ENCODE measurements at places on chromosomes 6 and 20.

GRCh38 chr20:47088335-47088734 is 193.7 kb downstream of the EYA2 start:
- DNase-seq = no peak

- no peak for DNase-seq
Measured at GRCh38 chr20:38330638-38331037, 15.6 kb upstream of the LBP start.

DNA sequence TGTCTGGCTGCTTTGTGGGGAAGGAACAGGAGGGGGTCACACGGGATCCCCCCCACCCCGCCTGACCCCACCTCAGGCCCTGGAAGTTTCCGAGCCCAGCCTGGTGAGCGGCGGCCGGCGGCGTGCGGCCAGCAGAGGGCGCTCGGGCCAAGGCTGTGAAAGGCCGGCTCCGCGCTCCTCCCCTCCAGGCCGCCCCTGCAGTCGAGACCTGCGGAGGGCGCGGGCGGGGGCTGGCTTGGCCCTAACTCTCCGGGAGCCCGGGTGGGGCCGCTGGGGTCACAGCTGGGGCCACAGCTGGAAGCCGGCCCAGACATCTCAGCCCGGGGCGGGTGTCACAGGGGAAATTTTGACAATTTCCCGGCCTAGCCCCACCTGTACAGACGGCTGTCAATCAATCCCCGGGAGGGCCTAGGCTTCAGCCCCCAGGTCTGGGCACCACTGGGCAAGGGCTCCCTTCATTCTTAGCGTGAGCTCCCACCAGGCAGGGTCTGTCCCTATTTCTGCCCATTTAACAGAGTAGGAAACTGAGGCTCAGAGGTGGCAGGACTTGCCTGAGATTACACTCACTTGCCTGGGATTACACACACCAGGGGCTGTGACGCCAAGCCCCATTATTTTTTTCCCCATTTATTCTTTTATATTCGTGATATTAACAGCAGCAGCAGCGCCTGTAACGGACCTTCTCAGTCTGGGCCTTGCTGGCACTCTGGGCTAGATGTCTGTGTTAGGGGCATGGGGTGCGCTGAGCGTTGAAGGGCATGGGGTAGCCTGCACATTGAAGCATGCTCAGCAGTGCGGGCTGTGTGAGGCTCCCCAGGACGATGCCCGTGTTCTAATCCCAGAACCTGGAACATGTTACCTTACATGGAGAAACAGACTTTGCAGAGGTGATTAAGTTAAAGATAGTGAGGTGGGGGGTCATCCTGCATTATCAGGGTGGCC is 23.0 kb downstream of the ZBP1 start:
- peak; percentile 30 for DNase-seq

DNA sequence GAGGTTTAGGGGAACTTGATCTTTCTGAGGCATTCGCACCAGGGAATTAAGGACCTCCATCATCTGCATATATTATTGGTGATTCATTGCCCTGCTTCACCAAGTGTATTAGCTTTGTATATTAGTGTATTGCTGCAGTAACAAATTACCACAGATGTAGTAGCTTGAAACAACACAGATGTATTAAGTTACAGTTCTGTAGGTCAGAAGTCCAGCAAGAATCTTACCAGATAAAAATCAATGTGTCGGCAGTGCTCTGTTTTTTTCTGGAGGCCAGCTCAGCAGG is 65.8 kb downstream of the HMGN3 start:
- DNase-seq = no peak

GRCh38 chr6:157954150-157955117 is 27.2 kb upstream of the SYNJ2 start:
- no peak for DNase-seq

- DNase-seq = no peak
Measured at GRCh38 chr20:4326195-4327065, 311.1 kb upstream of the RNF24 start.

GRCh38 chr6:160337301-160337700 is 10.9 kb upstream of the SLC22A3 start:
- DNase-seq = no peak

DNA sequence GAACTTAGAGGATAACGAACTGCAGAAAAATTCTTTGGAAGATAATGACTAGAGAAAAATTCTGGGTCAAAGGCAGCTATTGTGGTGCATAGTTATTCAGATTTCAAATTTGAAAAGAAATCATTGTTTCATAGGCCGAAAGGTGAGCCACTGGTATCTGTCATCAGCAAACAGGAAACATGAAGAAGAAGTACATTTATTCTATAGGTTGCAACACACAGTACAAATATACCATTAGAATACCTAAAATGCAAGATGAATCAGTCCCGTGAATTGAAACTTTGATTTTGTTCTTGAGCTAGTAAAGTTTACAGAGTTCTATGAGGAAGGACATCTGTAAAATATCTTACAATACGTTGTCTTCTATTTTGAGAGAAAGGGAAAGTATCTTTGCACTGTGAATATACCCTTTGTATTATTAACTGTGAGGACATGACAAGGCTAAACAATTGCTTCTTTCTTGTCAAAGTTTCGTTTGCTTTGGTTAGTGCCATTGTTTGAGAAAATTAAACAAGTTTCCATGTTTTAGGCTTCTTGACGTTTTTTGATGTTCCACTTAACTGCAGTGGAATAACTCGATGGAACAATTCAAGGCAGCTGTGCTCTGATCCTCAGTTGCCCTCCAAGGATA is 84.7 kb downstream of the HDGFL1 start:
- no peak for DNase-seq

- no peak for DNase-seq
Measured at GRCh38 chr6:147447835-147448611, 60.5 kb upstream of the SAMD5 start.

DNA sequence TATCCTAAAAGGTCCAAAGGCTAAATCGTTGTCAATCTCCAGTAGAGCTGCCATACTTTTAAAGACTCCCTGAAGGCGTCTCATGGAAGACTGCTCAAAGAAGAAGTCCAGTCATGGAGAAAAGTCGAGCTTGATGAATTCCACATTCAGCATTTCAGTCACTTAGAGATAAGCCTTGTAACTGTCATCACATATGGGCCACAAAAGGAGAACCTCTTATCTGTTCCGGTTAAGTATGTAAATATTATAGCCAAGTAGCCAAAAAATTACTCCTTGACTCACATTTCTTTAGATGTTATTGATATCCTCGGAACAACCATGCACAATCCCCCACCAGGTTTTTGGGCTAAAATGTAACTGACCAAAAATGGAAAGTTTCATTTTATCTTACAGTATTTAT is 9.8 kb upstream of the CNKSR3 start:
- no peak for DNase-seq

DNA sequence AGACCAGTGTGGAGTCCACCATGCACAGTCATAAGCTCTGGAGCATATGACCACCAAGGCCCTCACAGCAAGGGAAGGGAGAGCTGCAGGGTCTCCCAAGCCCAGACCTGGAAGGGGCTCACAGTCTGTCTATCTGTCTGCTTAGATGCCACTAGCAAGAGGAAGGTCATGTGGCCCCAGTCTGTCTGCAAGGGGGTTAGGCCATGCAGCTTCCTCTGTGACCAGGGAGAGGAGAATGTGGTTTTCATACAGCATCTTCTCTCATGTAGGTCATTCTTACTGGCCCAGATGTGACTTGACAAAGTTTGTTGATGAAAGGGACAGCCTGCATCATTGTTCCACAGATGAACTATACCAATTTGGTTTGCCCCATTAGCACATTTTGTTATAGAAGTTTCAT is 260.8 kb downstream of the FARS2 start:
- DNase-seq = no peak

GRCh38 chr6:77561768-77562314 is 91.0 kb upstream of the MEI4 start:
- DNase-seq = no peak

DNA sequence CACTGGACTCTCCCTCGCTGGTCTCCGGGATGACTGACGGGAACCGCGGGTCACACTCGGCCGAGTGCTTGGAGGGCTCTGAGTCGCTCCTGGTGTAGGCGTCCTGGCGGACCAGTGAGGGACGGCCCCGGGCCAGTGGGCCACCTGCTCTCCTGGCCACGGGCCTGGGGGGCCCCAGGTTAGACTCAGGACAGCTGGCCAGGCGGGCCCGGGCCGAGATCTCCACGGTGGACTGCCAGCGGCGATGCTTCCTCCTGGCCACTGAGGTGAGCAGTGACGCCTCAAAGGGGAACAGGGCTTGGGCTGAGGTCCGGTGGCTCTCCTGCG is 11.9 kb downstream of the DACT2 start:
- no peak for DNase-seq

- no peak for DNase-seq
Measured at GRCh38 chr20:56592211-56592610, 36.9 kb upstream of the TFAP2C start.

DNA sequence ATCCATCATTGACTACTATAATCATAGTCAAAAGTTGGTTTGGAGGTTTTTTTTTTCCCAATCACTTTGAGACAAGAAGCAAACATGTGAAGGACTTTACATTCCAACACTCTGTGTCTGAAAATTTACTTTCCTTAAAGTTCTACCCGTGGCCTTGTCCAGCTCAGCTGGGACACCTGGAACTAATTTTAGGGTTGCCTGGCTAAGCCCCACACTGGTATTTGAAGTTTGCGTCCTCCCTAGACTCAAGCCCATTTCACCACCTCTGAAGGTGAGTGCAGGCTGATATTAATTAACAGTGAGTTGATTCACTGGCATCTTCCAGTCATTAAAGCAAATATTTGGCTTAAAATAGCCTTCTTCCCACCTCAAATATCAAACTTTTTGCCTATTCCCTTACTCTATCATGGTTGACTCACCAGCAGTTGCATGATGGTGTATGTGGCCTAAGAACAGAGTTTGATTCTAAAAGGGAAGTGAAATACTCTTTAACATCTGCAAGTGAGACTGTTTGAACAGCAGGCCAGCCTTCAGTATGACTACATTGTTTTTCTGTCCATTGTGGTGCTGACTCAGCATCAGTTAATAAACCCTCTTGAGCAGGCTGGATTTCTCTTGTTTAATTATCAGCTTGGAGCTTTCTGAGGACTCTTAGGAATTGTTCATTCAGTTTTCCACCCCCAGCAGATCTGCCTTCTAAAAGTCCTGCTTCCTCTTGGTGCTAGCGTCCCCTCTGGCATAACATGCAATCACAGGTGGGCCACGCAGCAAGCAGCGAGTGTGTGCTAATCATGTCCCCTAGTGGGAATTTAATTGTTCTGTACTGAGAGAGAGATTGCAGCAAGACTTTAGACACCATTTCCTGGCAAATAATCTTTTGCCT is 1.8 kb upstream of the PRDM1 start:
- DNase-seq = no peak

DNA sequence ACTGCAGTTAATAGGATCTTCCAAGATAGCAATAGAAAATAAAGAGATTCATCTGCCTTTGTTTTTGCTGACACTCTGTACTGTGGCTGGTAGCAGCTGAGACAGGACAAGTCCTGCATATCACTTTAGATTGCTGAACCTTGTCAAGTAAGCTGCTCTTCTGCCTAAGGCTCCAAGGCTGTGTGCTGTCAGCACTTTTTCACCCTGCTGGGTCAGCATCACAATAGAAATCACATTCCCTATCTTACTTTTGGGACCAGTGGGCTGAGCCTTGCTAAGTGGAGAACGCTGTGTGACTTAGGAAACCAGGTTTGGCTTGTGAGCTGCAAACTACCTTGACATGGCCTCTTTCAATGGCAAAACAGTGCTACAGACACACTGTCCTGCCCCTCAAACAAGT is 263.9 kb downstream of the FRK start:
- no peak for DNase-seq

GRCh38 chr20:10501402-10501801 is 66.3 kb downstream of the SLX4IP start:
- DNase-seq = no peak

- no peak for DNase-seq
Measured at GRCh38 chr6:83905648-83906047, 46.2 kb downstream of the CYB5R4 start.

DNA sequence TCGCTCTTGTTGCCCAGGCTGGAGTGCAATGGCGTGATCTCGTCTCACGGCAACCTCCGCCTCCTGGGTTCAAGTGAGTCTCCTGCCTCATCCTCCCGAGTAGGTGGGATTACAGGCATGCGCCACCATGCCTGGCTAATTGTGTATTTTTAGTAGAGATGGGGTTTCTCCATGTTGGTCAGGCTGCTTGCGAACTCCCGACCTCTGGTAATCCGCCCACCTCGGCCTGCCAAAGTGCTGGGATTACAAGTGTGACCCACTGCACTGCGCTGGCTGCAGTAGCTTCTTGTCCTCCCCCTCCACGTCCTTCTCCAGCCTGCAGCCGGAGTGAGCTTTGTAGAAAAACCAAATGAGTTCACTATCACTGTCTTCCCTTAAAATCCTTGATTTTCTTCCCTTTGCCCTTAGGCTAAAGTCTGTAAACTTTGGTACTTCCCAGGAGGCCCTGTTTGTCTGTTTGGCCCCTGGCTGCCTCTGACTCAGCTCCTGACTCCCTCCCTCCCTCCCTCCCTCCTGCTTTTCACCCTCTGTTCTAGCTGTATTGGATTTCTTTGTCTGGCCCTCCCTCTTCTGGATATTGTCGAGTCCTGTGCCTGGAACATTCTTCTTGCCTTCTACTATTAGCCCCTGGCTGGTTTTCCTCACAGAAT is 12.9 kb downstream of the PARD6B start:
- no peak for DNase-seq

DNA sequence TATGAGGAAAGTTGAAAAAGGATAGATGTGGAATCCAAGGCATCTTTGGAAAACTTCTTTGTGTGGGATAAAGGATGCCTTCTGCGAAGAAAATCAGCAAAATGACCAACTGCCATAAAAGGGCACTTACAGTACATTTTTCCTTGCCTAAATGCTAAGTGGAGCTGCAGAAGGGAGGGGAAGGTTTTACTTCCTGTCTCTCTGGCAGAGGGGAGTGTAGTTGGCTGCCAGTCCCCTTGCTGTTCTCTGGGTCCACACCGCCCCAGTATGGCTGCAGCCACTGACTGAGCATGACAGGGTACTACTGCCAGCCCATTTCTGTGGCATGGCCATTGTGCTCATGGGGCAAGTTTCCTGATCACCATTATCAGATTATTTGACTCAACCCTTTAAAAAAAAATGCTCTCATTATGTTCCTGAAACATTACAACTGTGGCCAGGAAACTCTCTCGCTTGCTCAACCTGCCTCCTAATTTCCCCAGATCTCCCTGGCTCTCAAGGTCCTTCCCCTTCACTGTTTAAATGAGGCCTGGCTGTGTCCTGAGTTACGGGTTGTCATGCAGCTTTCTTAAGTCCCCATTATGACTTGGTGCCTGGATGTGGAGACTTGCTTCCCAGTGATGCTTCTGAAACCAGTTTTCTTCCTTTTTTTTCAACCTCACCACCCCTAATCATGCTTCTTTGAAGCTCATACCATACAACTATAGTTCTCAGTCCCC is 34.5 kb upstream of the FAM184A start:
- DNase-seq = no peak

DNA sequence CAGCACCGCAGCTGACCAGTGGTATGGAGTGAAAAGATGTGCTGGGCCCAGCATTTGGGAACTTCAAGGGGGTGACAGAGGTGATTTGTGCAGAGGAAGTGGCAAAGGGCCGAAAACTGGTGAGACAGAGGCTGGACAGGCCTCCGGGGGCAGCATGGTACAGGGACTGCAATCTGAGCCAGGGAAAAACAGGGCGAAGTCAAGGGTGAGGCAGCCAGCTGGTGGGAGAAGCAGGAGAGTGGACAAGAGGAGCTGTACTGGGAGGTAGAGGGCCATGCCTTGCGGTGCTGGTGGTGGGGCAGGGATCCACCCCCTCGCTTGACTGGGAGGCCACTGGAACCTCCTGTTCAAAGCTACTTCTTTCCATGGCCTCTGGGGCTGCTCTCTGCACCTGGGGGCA is 7.3 kb upstream of the GFRA4 start:
- DNase-seq = no peak

GRCh38 chr20:50563133-50563944 is 53.2 kb downstream of the PTPN1 start:
- no peak for DNase-seq

Measured in stimulated activated CD4-positive, alpha-beta T cell treated with anti-CD3 and anti-CD28 coated beads, TNF-alpha, amount 100 ng/mL, for 1 hour (primary cell).